ENCODE measurements at places on chromosomes 4 and X.

DNA sequence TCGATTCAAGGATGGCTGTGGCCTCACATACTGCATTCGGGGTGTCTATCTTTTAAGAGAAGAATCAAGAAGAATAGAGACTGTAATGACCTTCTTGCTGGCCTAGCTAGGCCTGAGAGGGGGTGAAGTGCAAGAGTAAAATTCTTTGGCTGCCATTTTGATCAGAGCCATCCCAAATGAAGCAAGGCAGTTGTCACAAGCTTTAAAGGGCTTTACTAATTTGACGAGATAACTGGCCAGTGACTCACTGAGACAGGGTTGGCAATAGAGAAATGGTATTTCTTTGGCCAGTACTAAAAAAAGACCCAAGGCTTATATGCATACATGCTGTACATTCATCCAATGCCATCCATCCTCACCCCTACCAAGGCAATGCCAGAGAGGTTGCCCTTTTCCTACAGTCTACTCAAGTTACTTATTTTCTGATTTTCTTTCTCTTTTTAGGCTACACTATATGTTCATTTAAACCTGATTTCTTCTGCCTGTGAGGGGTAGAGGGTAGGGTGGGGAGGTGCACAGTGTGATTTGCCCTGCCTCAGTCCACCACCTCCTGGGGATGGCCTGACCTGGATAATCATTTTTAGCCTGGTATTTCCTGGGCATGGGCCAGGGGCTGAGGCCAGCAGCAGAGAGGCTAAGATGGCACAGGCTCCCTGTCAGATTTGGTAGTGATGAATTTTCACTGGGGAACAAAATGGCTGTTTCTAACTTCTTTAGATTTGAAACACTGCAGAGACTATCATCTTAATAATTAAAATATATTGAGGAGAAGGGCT is 32.2 kb downstream of the ATG4A start:
- no peak for DNase-seq

DNA sequence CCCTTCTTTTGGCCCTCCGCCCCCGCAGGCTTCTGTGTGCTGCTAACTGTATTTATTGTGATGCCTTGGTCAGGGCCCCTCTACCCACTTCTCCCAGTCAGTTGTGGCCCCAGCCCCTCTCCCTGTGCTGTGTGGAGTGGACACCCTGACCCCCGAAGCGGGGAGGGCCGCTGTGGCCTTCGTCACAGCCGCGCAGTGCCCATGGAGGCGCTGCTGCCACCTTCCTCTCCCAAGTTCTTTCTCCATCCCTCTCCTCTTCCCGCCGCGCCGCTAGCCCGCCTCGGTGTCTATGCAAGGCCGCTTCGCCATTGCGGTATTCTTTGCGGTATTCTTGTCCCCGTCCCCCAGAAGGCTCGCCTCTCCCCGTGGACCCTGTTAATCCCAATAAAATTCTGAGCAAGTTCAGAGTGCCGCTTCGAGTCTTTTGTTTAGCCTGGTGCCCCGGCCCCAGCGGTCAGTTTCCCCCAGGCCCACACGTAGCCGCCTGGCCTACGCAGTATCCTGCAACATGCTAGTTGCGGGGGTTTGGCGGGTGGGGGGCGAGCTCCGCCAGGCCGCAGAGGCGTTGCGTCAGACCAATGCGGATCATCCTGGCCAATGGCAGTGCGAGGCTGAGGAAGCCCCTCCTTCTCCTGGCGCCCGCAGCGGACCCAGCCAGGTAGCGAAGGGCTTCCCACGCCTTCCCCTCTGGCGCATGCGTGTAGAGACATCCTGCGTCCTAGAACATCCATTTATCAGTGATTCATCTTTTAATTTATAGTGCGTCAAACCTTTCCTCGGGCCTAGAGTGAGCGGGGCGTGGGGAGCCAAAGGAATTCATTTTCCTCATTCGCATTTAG is 5.6 kb upstream of the KANTR start:
- peak; percentile 66 for DNase-seq

GRCh38 chrX:6021316-6022091 is 207.2 kb downstream of the NLGN4X start:
- DNase-seq: no peak

DNA sequence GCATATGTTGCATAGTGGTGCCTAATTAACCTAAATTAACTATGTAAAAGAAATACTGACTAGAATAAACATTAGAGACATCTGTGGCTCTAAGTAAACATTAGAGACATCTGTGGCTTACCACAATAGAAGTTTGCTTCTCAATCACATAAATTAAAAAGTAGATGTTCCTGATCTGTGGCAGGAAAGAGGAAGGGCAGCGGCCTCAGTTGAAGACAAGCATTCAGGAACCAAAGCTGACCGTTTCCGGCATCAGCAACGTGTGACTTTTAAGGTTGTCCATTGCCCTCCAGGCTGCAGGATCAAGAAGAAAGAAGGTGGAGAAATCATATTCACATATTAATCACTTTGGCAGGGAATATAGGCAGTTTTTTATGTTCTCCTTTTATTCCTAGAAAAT is 336.3 kb upstream of the TRAM1L1 start:
- DNase-seq: no peak

GRCh38 chrX:31603411-31604120 is 531.7 kb upstream of the FTHL17 start:
- no peak for DNase-seq

DNA sequence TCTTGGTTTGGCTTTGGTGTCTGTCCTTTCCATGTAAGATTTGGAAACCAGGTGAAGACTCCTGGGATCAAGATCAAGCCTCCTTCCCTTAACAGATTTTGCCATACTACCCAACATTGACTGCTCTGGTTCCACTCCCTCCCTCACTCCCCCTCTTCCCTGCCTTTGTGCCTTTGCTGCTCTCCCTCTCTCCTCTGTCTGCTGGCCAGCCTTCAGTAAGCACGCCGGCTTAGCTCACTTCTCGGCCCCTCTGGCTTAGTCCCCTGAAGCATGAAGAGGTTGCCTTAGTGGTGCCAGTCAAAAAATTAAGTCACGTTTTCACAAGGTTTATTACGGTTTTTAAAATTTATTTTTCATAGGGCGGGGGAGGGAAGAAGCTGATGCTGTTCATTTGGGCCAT is 6.0 kb downstream of the GRIA3 start:
- no peak for DNase-seq

GRCh38 chr4:163764569-163764968 is 270.1 kb downstream of the TMA16 start:
- no peak for DNase-seq

- peak; percentile 28 for DNase-seq
These were observed 1.0 kb downstream of the CNOT6L start for GRCh38 chr4:77818073-77818601.

- no peak for DNase-seq
These were observed 20.8 kb upstream of the PRPS2 start for GRCh38 chrX:12770440-12770839.

GRCh38 chr4:2062168-2062807 is 3.2 kb downstream of the NAT8L start:
- DNase-seq: no peak

DNA sequence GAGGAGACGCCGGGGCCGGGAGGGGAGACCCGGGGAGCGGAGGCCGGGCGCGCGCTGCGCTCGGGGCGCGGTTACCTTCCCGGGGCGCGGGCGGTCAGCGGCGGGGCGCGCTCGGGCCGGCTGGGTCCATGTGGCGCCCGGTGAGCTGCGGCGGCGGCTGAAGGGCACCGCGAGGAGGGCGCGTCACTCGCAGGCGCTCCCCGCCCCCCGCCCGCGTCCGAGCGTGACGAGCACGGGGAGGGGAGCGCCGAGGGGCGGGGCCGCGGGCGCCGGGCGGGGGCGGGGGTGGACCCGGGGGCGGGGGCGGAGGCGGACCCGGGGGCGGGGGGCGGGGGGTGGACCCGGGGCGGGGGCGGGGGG is at the start of gene CPLX1:
Gene CPLX1 (minus strand): TSS at position 159 of the 360 bp plus-strand sequence. CDS start 1,607 bp downstream, outside the sequence.
- no peak for DNase-seq

DNA sequence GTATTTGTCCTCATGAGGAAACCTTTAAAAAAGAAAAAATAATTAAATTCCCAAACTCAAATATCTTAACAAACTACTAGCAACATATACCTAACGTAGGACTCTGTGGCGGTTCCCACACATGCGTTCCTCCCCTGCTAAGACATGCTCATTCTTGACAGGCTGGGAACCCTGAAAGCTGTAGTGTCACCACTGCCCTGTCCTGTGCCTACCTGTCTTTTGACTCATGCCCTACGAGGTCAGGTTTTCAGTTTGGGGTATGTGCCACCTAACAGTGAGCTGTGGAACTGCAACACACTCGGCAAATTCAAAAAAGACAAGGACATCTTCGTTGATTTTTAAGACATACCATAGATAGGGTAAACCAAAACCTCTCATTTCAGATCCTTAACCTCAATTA is 17.8 kb downstream of the IDS start:
- no peak for DNase-seq
